ENCODE measurements at places on chromosomes 2 and 18.

DNA sequence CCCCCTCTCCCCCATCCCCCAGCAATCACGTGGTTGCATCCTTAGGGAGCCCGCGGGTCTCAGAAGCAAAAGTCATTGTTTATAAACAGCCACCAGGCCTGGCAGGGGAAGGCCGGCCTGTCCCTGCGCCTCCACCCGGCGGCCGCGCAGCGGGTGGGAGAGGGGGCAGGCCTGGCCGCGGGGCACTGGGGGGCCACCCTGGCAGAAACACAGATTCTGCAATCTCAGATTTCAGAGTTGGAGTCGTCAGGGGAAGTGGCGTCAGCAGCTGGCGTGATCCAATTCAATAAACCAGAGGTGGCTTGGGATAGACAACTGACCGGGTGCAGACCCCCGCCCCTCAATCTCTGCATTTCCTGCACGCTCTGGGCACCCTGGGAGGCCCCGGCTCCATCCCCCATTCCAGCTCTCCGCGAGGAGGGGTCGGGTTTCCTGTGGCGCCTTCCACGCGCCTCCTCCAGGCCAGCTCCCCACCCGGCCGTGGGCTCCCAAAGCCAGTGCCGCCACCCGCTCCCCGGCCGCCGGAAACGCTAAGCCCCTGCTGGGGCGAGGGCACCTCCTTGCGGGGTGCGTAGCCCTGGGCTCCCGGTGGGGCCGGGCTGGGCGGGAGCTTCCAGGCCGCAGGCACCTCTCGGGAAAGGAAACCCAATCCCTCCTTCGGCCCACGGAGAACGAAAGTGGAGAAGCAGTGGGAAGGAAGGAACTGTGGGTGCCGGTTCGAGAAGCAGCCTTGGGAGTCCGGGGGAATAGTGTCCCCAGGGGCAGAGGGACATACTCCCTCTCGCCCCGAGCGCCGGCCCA lies 1.1 kb downstream of the BIN1 start:
- no peak for DNase-seq

GRCh38 chr2:174963437-174964400 lies 41.5 kb downstream of the CHN1 start:
- DNase-seq, result no peak

DNA sequence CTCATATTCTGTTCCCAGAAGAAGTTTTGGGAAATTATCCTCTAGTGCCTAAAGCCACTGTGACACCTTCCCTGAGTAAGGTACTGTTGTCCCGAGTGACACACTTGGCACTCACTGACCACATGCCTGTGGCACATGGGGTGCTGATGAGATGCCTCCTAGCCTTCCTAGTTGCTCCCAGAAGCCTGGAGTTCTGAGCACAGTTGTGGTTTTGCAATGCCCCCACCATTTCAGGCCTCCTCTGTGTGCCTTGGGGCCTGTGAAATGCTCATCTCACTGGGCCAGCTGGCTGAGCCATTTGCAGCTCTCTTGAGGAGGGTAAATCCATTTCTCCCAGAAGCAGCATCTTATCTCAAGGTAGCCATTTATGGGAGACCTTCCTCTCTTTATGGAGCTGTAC lies 91.8 kb downstream of the DGKD start:
- no peak for DNase-seq

DNA sequence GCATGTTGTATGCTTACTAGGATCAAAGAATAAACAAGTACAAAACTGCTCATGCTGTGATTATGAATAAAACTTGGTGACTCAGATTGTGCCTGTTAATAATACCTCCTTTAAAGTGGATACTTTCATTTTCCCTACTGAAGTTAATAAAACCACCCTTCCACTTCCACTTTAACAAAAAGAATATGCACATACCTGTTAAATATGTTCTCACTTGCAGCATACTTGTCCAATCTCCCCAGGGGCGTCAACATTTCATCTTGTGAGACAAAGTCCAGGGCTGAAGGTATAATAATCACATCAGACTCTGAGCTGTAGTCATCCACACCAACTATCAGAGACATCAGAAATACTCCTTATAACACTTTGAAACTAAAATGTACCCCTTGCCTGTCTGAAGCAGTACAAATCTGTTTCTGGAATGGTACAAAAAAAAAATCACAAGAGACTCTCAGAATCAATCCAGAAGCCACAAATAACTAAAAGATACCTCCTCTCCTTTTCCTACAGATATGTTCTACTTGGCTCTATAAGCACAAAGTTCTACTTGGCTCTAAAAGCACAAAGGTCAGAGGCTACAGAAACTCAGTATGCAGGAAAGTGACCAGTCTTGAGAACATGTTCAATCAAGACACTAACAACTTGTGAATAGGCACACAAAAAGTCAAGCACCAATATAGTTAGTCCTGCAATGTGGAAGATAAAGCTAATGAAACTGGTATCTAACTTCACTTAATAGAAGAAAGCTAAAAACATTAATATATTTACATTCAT lies 19.3 kb downstream of the PPP4R1 start:
- DNase-seq, result no peak

- DNase-seq, result no peak
These were observed 310.8 kb downstream of the ERBB4 start for GRCh38 chr2:212227755-212228154.

DNA sequence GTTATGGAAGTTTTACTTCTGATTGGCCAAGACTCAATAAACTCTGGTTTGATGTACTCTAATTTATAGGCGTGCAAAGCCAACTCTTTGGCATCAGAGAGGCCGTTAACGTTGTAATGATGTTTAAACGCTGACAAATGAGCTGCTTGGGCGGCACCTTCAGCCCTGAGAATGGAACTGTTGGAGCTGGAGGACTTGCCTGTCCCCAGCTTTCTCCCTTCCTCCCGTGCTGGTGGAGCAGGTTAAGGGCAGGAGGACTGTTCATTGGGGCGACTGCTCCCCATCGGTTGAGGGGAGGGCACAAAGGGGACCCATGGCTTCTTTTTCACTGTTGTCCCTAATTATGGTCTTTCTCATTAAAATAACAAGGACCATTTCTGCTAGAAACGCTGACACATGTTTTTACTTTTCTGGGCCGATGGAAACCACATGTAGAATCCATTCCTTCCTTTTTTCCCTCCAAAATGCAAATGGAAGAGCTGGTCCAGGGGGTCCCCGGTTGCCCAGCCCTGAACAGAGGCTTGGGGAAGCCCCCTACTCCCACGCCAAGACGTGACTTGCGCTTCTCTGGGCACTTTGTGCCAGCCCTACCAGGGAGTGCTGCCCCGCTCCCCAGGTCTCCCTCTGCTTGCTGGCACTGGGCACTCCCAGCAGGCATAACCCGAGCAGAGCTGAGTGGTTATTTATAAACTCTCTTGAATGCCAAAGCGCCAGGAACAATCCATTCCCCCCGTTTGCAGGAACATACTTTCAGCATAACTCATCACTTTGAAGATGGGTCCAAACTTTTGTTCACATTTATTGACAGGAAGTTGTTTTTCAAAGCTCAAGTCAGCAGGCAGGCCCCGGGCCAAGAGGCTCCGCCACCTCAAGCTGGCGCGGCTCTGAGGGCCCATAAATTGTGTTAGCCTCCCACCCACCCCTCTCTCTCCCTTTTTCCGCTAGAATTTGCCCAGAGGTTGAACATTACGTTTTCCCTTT lies 170.1 kb downstream of the ASB1 start:
- no peak for DNase-seq

GRCh38 chr18:49021433-49022129 lies 70.8 kb upstream of the SMAD7 start:
- peak; percentile 53 for DNase-seq

DNA sequence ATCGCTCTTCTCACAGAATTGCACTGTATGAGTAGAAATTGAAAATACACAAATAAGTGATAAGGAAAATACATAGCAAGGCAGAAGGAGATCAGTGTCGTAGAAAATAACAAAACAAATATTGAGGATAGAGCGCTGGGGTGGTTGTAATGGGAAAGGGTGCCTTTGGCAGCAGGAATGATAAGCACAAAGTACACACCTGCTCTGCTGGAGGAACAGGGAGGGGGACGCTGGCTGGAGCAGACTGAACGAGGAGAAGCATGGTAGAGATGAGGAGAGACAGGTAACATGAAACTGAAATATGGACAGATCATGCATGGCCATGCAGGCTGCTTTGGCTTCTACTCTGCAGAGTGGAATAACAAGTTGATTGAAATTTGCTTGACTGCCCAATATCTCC lies 181.2 kb upstream of the FSHR start:
- no peak for DNase-seq

GRCh38 chr2:151767536-151767935 lies 33.3 kb upstream of the NEB start:
- DNase-seq, result no peak

GRCh38 chr18:45467293-45467692 lies 148.0 kb upstream of the SLC14A2 start:
- no peak for DNase-seq

DNA sequence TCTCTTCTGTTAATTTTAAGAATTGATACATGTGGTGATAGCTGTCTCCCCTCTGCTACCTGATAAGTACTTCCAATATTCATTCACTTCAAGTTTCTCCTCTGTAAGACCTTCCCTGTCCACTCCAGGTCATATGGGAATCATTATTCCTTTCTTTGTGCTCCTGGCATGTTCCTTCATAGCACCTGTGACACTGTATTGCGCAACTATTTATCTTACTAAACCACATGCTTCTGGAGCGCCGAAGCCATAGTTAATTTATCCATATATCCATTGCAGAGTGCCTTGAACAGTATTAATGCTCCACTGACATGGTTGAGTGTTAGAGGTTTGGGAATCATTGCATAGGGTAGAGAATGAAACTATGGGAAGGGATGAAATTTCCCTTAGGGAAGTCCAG lies 7.9 kb upstream of the PRKD3 start:
- no peak for DNase-seq

- no peak for DNase-seq
These were observed 67.1 kb upstream of the XPO1 start for GRCh38 chr2:61605245-61605644.

- DNase-seq, result no peak
These were observed 94.1 kb downstream of the ANKRD44 start for GRCh38 chr2:197216361-197216979.

DNA sequence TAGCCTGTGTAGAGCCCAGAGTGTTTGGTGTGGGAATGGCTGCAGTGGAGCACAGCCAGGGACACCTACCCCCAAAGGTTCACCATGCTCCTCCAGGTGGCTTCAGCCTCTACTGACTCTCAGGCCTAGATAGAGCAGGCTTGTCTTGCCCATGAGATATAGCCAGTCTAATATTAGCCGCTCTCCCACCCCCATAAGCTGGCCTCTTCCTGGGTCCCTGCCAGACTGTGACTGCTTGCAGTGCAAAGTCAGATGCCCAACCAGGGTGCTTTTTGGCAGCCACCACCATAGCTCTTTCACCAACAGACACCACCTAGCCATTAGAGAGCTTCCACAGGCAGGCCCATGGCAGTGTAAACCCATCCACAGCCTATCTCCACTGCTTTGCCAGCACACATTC lies 405.3 kb downstream of the MBD2 start:
- no peak for DNase-seq

DNA sequence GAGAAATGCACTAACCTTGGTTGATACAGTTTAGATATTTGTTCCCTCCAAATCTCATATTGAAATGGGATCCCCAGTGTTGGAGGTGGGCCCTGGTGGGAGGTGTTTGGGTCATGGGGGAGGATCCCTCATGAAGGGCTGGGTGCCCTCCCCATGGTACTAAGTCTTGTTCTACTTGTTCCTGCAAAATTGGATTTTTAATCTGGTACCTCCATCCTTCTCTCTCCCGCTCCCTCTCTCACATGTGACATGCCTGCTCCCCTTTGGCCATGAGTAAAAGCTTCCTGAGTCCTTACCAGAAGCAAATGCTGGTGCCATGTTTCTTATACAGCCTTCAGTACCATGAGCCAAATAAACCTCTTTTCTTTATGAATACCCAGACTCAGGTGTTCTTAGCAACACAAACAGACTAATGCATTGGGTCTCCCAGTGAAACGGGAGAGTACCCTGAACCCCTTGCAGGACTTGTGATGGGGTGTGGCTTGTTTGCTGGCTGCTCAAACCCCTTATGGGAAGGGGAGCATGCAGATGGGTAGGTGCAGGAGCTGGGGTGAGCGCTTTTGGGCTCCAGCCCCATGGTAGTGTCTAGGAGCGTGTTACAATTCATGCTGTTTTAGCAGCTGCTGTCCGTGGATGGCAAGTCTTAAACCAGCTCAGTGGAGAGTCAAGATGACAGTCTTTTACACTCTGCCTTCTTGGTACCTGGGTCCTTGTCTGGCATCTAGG lies 27.2 kb downstream of the FAHD2B start:
- DNase-seq, result no peak

- DNase-seq, result no peak
These were observed 31.0 kb upstream of the TNS1 start for GRCh38 chr2:218033590-218034496.

DNA sequence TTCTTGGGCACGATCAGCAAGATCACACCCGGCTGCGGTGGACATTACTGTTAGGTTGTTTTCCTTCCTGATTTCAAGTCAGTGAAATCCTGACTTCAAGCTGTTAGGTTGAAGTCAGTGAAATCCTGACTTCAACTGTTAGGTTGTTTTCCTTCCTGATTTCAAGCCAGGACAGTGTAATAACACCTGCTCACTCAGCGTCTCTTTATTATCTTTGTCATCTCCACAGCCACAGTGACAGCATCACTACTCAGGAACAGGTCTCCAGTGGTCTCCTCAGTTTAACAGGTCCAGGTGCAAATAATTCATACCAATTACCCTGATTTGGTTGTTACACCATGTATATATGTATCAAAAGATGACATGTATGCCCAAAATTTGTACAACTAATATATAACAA lies 208.1 kb upstream of the REG3G start:
- DNase-seq, result no peak

GRCh38 chr2:78757191-78757590 lies 268.3 kb upstream of the REG3G start:
- DNase-seq, result no peak

DNA sequence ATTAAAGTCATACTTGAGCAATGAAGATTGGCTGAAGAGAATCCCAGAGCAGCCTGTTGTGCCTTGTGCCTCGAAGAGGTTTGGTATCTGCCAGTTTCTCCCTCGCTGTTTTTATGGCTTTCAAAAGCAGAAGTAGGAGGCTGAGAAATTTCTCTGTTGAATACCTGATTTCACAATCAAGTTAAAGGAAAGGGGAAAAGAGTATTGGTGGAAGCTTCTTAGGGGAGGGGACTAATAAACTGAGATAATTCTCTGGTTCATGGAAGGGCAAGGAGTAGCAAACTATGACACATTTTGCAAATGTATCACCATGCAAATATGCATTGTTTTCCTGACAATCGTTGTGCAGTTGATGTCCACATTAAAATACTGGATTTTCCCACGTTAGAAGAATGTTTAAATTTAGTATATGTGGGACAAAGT lies at the start of gene IL1B:
Gene IL1B, minus strand, starts transcription at position 85 of the 423 bp plus-strand sequence. CDS start 550 bp downstream, outside the sequence.
- DNase-seq, result no peak

- no peak for DNase-seq
These were observed 85.5 kb upstream of the TMEM17 start for GRCh38 chr2:62591491-62591890.

GRCh38 chr18:11498821-11499220 lies 110.6 kb upstream of the SLC35G4 start:
- no peak for DNase-seq

- DNase-seq, result no peak
These were observed 22.8 kb downstream of the ATP8B1 start for GRCh38 chr18:57780318-57780705.
